ENCODE measurements at places on chromosomes 1 and 21.
A peak's percentile ranks its signal among the peaks of the same experiment; 100 is the strongest.

- DNase-seq, result peak; percentile 21
Observed at GRCh38 chr1:219174460-219175211, 958 bp downstream of the LYPLAL1 start.

- DNase-seq, result peak; percentile 79
Observed at GRCh38 chr1:115052454-115053083, 22.9 kb downstream of the TSHB start.

GRCh38 chr1:59146651-59147358 lies 150.1 kb upstream of the FGGY start:
- DNase-seq, result peak; percentile 61

- no peak for DNase-seq
Observed at GRCh38 chr1:10424034-10424433, 6.2 kb upstream of the CENPS start.

GRCh38 chr1:203954788-203955552 lies 93.6 kb downstream of the SNRPE start:
- no peak for DNase-seq

DNA sequence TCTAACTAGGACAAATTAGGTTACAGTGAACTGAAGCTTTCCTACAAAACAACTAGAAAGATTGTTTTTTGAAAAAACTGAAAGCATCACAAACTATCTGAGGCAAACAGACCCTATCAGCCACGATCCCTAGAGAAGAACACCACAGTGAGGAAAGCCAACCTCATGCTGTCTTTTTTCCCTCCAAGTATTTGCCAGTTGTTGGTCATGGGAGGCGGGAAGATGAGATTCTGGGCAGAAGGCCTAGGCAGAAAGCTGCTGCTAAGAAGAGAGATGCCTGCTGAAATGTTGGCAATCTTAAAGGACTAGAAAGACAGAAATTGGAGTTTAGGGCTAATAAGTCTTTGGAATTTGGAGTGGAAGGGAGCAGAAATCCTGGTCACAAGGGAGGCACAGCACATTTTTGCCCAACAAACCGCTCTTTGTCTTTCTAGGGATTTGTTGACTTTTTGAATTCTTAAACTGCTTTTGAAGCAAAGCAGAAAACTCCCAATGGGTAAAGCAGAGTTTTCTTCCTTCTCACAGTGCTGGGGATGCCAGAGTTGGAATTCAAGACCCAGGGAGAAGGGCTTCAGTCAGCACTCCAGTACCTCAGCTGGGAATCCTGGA lies 83.9 kb downstream of the MT1HL1 start:
- no peak for DNase-seq

GRCh38 chr1:110255392-110255787 lies 45.3 kb downstream of the KCNC4 start:
- peak; percentile 85 for DNase-seq

DNA sequence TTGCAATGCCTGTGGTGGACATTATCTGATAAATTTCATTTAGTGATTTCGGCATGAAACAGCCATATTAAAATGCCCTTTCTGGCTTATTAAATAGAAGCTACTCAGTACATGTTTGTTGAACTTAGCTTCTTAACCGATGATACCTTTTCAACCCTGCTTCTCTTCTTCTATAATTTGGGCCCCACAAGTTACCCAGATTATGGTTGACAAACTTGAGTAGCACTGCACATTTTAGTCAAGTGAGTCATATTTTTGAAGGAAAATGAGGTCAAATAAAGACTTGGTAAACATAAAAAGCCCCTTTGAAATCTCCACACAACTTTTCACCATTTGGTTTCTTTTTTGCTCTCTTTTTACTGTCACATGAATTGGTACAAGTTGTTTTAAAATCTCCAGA lies 33.8 kb downstream of the GIPC2 start:
- DNase-seq, result no peak

- no peak for DNase-seq
Observed at GRCh38 chr1:49111931-49112330, 335.2 kb upstream of the BEND5 start.

DNA sequence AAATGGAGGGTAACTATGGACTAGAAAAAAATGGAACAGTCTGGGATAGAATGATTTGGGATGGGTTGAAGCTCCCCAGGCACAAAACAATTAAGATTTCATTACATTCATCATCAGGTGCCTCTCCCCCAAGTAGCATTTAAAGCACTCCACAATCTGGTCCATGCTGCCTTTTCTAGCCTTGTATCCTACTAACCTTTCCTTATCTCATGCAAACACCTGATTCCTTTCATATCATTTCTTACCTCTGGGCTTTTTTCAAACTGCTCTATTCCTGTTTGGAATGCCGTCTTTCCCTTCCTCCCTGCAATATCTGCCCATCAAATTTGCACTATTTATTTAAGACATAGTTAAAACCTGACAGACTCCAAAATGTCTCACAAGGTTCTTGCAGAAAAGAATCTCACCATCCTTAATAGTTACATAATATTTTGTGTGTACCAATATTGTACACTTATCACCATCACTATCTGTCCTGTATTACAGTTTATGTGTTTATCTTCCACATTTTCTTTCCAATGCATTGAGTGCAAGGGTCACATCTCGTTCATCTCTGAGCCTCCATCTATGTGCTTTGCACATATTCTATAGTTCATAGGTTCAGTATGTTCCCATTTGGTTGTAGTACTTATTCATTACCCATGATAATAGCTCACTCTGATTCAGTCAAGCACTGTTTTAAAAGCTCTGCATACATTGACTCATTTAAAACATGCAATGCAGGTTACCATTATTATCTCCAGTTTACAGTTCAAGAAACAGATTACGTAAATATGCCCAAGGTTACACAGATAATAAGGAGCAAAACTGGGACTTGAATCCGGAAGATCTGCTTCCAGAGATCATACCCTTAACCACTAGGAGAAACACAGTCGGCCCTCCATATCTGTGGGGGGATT lies 16.1 kb upstream of the SHCBP1L start:
- no peak for DNase-seq

GRCh38 chr1:172122381-172122780 lies 281.1 kb downstream of the DNM3 start:
- no peak for DNase-seq

DNA sequence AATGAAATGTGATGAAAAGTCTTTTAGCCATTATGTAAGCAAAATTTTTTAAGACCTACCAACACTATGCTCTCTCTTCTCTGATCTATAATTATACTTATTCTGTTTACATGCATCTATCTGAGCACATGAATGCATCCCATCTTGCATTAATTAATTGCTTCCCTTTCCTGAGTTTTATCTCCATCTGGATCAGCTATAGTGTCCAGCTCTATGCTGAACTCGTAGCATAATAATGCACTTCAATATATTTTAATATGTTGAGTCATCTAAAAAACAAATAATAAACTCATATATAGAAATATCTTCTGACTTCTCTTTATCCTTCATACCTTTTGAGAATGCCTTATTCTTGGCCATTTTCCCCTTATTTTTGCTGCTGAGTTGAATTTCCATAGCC lies 1097.8 kb downstream of the TTLL7 start:
- DNase-seq, result no peak

- DNase-seq, result no peak
Observed at GRCh38 chr1:37476087-37476452, 1.7 kb downstream of the ZC3H12A start.

DNA sequence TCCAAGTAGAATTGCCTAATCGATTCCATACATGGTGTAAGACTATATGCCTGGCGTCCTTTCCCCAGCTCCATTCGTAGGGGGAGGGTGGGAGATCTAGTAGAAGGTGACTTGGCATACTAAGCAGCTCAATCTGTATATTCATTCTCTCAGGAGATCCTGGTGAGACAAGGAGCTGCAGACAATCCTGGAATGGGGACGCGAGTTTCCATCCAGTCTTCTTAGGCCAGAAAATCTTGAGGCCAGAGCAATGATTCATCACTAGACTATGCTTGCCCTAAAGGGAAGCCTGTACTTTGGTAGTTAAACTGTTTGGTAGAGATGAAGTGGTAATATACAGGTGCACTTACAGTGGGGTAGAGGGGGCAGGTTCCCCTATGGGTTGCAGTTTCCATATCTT lies 468.7 kb downstream of the ADGRL2 start:
- DNase-seq, result no peak

DNA sequence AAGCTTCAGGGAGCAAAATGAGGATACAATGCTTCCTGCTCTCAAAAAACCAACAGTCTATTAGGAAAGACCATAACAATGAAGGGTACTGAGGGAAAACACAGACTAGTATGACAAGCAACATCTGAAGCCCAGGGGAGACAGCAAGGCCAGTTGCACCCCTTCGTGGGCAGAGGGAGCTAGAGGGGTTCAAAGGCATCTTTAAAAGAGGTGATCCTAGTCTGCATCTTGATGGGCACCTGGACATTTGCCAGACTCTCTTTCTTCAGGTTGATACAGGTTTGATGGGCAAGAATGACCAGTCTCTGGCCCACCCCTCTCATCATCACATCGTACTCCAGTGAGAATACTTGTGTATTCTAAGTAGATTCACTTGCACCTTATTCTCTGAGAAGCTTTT lies 177.7 kb downstream of the VAV3 start:
- DNase-seq, result peak; percentile 14

DNA sequence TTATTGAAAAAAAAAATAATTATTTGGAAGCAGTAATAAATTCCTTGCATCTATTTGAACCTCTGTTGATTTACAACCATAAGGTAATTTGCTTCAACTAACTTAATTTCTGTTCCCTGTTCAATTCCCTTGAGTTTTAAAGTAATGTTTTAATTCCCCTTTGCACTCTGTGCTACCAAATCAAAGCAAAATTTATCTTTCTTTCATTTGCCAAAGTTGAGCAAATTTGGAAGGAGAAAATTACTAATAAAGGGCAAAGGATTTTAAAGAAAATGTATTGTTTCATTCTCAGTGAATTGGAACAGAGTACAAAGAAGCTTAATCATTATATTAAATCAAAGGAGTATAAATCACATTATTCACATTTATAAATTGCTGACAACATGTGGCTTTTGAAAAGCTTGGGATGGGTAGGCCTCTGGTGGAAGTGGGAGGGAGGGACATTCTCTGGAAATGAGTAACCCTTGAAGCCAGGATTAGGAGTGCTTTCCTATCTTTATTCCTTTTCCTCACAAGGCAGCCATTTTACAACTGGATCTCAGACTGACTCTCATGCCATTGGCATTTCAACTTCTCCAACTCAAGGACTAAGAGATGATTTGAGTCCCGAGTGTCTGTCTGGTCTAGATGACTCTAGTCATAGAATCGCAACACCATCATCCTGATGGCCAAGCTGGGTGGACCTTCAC lies 331.6 kb upstream of the DUSP10 start:
- DNase-seq, result no peak

DNA sequence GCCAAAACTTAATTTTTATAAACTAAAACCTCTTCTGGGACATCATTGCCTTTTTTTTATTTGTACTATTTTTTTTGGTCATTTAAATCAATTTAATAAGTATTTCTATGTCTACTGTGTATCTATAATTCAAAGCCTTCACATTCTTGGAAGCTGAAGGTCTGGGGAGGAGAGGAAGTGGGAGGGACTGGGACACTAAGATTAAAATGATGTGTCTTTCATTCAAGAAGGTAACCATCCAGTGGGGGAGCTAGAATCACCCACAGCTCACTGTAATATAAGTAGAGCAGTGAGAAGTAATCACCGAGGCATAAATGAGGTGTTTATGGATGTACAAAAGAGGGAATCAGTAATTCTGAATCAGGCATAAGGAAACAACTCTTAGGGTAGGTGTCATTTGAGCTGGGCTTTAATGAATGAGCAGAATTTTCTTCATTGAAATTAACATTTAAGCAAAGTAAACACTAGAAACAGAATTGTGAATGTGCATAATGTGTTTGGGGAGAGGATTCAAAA lies 52.8 kb downstream of the PTGER3 start:
- DNase-seq, result no peak

GRCh38 chr1:2475571-2475970 lies 518 bp upstream of the PLCH2 start:
- DNase-seq, result no peak

DNA sequence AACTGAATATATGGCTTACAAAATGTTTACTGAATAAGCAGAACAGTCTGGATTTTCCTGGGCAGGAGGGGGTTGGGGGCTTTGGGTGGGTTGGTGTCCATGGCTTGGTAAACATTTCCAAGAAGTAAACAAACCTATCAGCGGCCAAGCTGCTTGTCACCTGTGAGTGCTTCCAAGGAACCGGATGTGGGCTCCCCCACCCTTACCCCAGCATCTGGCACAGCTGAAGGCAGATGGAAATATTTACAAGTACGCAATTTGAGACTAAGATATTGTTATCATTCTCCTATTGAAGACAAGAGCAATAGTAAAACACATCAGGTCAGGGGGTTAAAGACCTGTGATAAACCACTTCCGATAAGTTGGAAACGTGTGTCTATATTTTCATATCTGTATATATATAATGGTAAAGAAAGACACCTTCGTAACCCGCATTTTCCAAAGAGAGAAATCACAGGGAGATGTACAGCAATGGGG lies at the start of gene CLCA1:
Gene CLCA1, plus strand, starts transcription at position 427 of the 477 bp plus-strand sequence. Its CDS starts 45 bp downstream, at position 472.
- no peak for DNase-seq

DNA sequence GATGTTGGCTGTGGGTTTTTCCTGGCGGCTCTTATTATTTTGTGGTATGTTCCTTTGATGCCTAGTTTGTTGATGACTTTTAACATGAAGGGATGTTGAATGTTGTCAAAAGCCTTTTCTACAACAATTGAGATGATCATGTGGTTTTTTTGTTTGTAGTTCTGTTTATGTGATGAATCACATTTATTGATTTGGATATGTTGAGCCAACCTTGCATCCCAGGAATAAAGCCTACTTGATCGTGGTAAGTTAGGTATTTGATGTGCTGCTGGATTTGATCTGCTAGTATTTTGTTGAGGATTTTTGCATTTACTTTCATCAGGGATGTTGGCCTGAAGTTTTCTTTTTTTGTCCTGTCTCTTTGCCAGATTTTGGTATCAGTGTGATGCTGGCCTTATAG lies 28.5 kb downstream of the CD55 start:
- no peak for DNase-seq

DNA sequence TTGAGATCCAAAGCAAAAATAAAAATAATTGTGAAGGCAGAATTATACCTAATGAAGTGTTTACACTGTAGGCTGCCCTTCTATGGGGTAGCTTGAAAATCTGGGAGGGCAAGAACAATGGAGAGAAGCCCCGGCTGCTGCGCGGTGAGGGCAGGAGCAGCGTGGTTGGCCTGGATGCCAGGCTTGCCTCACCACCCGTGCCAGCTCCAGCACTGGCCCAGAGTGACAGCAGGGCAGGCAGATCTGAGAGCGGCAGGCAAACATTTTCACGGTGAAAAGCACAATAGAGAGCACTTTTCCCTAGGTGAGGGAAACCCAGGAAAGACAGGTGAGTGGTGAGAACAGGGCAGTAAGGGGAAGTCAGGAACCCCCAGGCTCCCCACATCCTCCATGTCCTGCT lies 1.4 kb downstream of the PROK1 start:
- no peak for DNase-seq

GRCh38 chr1:54499097-54499359 lies 49.0 kb upstream of the ACOT11 start:
- DNase-seq, result no peak

DNA sequence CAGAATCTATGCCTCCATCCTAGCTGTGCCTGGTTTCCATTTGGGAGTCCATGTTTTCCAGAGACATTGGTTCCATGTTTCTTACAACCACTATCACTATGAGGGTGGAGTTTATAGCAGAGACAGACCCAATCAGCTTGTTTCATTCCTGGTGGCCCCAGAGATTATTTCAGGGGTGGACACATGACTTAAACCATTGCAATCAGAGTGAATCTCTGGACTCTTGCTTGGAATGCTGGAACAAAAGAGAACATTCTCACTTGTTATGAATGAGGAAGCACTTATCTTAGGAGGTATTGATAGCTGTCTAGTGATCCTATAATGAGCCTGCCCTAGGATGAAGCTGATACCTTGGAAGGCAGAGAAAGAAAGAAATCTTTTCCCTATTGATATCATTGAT lies 250.3 kb downstream of the ATG4C start:
- DNase-seq, result no peak

Measured in iPS-NIHi11 (cell line).